AG09319 (cell line): ENCODE measurements at places on chromosomes 6 and 20.

DNA sequence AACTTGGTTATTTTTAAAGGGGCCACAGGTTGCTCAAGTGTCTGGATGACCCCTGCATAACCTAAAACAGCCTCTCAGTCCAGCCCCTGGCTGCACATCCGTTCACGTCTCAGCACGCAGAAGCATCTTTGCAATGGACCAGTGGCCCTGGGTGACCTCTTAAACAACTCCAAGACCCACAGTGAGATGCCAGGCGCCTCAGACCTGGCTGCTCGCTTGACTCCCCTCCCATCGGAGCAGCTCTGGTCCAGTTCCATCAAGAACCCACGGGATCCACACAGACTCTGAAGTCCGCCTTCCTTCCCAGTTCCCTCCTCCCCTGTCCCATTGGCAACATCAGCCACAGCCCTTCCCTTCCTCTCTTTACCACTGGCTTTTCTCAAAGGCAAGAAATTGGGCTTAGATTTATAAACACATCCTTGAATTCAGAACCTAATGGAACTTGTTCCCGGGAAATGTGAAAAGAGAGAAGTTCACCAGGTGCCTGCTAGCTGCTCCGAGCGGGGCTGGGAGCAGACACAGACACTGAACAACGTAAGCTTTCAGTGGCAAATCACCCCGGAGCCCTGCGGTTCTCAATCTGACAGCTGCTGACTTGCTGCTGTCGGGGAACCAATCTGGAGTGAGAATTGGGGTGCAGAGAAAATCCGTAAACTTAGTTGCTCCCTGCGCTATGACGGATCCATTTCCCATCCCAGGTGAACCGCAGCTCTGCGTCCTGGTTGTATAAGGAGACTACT lies 39.6 kb upstream of the MPC1 start:
- no peak for DNase-seq

DNA sequence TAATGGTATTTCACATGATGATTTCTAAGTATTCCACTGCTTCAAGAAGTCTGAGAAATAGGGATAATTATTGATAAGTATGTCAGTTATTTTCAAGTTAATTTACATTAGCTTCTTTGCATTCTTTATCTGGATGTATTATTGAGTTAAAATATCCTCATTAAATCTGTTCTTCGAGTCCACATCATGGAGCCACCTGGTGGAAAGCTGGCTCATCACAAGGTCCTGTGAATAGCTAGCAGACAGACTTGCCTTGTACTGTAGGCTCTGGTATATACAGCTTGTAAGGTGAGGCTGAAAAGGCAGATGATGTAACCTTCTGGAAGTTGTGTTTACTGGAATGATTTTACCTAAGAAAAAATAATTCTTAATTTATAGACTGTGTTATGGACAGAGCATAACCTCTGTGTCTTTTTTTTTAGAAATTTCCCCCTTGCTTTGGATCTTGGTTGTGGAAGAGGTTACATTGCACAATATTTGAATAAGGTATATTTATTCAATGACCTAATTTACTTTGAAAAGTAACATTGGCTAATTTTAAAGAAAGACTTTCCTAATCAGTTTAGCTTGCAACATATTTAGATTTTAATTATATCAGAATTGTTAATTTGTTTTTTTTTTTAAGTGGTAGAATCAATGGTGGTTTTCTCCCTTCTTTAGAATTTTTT lies 3.5 kb downstream of the NDUFAF5 start:
- no peak for DNase-seq

DNA sequence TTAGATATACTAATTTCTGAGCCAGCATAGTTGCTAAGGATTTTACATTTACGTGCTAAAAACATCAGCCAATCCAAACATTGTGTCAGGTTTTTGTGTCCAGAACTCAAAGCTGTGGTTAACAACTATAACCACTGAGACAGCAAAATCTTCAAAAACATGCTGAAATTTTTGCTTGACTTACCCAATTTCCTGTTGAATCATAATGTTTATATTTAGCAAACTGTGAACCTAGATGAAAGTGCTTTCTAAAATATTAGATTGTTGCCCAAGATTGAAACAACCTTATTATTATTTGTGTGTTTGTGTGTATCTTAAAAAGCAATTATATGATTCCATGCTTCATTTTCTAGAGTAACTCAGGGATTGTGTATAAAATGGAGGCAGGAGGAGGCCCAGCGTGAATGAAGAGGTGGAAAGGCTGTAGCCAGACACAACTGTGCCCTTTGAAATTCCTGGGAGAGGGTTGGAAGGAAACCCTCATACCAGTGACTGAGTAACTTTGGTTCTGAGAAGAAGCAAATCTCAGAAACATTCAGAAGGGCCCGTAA lies 48.0 kb downstream of the ARMC2 start:
- peak; percentile 65 for DNase-seq

GRCh38 chr6:29631209-29631810 lies 1.7 kb downstream of the GABBR1 start:
- DNase-seq = no peak

GRCh38 chr6:151313066-151313491 lies 73.3 kb downstream of the AKAP12 start:
- no peak for DNase-seq

- DNase-seq = no peak
Observed at GRCh38 chr6:133248241-133249001, 7.3 kb downstream of the EYA4 start.

DNA sequence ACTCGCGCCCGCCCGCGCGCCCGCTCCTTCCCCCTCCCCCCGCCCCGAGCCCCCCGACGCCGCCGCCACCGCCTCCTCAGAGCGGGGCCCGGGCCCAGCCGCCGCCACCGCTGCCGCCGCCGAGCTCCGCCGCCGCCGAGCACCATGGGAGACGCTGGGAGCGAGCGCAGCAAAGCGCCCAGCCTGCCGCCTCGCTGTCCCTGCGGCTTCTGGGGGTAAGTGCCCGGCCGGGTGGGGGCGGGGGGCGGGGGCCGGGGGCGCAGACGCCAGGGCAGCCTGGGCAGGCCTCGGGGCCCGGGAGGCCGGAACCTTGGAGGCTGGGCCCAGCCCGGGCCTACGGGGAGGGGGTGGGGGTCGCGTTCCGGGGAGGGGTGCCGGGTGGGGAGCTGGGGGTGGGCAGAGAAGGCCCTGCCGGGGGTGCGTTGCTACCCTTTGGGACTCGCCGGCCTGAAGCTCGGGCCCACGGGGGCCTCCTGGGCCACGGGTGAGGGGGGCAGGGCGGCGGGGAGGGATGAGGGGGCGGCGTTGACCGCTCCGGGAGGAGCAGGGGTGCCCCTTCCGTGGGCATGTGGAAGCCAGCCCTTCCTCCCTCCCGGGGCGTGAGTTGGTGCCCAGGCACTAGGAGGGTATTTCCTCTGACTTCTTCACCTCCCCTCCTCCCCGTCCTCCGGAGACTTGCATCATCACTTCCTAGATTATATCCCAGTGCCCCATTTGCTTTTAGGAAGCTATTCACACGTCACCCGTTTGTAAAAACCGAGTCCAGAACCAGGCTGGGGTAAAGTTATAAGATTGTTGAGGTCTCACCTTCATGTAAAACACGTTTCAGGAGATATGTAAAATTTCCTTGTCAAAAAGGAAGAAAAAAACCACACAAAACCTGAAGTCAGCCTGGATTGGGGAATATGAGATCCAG lies 533 bp downstream of the ZFAND3 start:
- no peak for DNase-seq
